B cell (primary cell): ENCODE measurements at places on chromosomes 7 and 10. TPM values are rescaled to one million over a fixed set of nuclear protein-coding genes. Genes with fewer than 3 reads are reported as not detected.
A peak's percentile ranks its signal among the peaks of the same experiment; 100 is the strongest.

- H3K4me3 ChIP-seq = no peak overlapping the region
- no peaks in the 10 kb centered on the region for H3K4me1 ChIP-seq
- no peaks in the 10 kb centered on the region for H3K36me3 ChIP-seq
- H3K27me3 ChIP-seq = no peaks in the 10 kb centered on the region
- no peak for DNase-seq
These were observed 85.7 kb downstream of the MMRN2 start for GRCh38 chr10:86871563-86872183.

DNA sequence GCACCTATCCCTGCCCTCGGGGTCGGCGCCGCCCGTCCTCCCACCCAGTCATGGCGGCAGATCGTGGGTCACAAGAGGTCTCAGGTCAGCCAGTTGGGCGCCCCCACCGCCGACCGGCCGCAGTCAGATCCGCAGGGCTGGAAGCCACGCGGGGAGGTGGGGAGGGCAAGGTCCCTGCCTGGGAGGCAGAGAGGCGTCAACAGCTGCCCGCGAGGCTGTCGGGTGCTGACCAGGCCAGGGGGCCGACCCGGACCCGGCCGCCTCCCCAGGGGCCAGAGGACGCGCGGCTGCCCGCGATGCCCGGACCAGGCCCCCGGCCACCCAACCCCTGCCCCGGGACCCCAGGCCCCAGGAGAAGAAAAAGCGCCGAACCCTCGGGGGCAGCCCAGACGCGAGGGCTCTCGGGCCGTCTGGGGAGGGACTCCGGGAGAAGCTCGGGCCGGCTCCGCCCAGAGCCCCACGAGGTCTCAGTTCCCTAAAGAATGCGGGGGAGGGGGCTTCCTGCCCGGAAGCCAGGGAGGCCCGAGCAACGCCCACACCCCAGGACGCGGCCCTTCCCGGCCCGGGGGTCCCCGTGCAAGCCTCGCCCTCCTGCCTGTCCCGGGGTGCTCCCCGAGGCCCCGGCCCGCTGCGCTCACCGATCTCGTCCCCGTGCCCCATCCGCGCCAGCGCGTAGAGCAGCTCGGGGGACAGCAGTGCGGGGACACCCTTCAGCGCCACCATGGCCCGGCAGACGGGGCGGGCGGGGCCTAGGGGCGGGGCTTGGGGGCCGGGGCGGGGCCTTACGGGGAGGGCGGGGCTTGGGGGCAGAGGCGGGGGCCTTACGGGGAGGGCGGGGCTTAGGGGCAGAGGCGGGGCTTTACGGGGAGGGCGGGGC lies at the start of gene FUOM:
Gene FUOM (minus strand): TSS at position 735 of the 877 bp plus-strand sequence. CDS start 12 bp downstream, at position 723.
- DNase-seq = peak; percentile 89
- H3K4me3 ChIP-seq = peak within 1 kb of the TSS; percentile 87
- H3K36me3 ChIP-seq = no peaks in the 10 kb centered on the region

Gene SFRP5
- not detected in 2 replicates for total RNA-seq

Gene NPC1L1
- total RNA-seq = not detected in 2 replicates

Gene DNAJC12
- total RNA-seq = not detected in 2 replicates

Gene SLIT1
- 0.29 and 0.49 TPM in 2 replicates for total RNA-seq
